CD8-positive, alpha-beta T cell (primary cell): ENCODE measurements at places on chromosomes 13 and 19.

GRCh38 chr19:31675193-31675913, 326.1 kb upstream of the TSHZ3 start:
- no peak for DNase-seq

- DNase-seq, result peak; percentile 41
These were observed 3.9 kb upstream of the GPR183 start for GRCh38 chr13:99311137-99311536.

DNA sequence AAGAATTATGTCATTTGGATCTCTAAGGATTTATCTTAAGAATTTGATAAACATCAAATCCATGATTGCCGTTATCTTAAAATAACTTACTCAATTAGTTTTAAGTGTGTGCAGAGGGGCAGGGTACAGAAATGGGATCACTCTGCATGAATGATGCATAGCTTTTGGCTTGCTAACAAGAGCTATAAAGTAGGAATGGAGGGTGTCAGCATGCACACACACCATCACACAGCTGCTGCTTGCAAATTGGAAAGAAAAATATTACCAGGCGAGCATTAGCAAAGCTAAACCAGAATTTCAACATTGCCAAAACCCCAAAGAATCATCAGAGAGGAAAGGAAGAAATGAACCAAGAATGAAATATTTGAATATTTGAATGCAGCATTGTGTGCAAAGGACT, 580.6 kb downstream of the LMO7 start:
- no peak for DNase-seq

DNA sequence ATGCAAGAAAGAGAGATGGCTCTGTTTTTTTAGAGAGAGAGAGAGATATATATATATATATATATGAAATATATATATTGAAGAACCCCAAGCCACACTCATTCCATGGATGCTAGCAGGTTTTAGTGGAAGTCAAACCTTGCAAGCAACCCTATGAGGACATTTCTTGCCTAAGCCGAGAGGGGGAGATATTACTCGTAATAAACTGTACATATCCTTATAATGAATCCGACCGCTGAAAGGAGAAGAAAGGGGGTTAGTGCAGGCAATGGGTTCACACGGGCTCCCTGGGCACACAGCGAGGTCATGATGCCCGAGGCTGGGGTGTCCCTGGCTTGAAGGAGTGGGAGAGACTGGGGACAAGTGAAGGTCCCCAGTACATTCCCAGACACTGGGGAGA, 78.3 kb downstream of the IER2 start:
- no peak for DNase-seq

- DNase-seq, result no peak
These were observed 203.0 kb downstream of the DIAPH3 start for GRCh38 chr13:59960683-59961082.

- DNase-seq, result no peak
These were observed 578.8 kb downstream of the DCT start for GRCh38 chr13:93900731-93901130.

DNA sequence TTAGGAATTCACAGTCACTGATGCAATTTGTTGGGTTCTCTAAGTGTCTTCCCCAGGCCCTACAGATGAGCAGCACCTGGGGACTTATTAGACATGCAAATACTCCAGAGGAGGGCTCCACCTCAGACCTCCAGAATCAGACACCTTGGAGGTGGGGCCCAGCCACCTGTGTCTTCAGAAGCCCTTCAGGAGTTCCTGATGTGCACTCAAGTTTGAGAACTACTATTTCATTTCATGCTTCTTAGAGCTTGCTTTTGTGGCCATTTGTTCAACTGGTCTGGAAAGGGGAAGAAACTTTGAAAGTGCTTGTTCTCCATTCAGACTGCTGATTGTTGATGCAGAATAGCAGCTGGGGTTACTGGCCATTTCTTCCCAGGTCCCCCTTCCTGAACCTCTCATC, 472.0 kb downstream of the COG6 start:
- no peak for DNase-seq

GRCh38 chr13:102567857-102568256, 28.9 kb upstream of the TPP2 start:
- DNase-seq, result no peak

DNA sequence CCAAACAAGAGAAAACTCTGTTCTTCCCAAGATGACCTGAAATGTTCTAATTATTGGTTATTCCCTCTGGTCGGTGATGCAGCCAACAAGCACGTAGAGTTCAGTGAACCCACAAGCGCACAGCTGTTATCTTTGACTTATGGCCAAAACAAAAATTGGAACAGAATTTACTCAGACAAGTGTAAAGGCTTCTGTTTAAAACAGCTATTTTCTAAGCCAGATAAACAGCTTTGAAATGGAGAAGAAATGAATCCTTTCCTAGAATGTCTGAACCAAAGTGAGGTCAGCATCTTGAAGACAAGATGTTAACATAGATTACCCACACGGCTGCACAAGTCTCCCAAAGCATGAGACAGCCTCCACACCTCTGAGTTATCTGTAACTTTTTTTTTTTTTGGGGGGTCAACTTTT, 669.2 kb downstream of the DIAPH3 start:
- DNase-seq, result no peak

DNA sequence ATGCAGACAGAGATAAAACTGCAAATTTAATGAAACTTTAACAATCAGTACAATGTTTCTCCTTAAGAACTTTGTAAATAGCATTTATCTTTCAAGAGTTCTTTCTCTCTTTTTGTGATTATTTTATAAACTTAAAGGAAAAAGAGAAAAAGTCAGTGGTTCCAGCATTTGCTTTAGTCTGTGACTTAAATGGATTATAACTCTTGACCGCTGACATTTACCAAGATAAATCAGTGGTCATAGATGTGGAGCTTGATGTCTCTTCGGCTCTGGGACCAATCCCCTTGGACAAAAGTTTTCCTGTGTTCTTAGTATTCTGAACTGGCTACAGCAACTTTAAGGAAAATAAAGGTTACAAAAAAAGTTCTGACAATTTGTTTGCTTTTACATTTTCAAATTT, 162.6 kb downstream of the TM9SF2 start:
- DNase-seq, result no peak

DNA sequence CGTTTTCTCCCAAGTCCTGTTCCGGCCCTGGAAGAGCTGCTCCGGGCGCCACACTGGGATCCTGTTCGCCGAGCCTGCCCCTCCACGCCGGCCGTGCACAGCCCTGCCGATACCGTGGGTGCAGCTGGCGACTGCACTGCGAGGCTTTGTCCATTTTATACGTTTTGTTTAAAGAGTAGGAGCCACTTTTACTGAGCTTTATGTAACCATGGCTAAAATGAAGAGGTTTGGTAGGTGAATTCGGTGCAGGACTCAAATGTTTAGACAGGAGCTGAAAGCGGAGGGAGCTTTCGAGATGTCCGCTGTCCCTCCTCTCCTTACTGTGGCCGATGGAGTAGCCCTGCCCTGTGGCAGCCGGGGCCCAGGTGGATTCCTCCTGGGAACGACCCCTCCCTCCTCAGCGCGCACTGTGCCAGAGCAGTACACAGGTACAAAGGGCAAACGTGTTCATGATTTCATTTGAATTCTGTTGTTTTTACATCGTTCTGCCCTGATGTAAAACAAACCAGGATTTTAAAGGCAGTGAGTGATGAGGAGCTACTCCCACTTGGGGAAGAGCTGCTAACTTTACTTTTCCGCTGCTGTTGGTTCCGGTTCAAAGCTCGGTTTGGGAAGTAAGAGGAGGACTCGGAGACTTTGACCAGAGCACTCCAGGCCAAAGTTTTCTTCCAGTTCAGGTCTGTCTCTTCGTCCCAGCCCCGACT, 1.7 kb downstream of the COL4A2 start:
- no peak for DNase-seq

DNA sequence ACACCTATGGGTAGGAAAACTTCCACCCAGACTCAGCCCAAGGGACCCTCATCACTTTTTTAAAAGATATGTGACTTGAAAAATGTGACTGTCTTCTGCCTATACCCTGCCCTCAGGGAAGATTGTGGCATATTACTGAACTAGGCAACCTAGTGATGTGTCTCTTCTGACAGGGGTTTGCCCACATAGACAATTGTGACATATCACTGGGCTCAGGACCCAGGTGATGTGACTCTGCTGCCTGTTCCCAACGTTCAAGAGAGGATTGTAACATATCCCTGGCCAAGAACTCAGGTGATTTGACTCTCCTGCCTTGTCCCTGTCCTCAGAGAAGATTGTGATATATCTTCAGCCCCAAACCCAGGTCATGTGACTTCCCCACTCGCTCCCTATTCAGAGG, 86.3 kb upstream of the ZNF43 start:
- no peak for DNase-seq

DNA sequence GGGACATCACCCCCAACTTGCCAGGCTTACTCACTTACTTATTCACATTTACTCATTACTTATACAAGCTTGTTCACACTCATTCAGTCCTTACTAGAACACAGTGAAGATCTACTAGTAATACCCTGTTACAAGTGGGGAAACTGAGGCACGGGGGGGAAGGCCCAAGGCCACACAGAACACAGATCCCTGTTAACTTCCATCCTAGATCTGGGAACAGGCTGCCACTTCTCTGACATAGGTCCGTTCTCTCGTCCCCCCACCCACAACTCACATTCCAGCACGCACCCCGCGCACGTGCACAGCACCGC, 1.5 kb upstream of the NRTN start:
- no peak for DNase-seq

GRCh38 chr13:21234526-21234925, 58.1 kb downstream of the MRPL57 start:
- no peak for DNase-seq

DNA sequence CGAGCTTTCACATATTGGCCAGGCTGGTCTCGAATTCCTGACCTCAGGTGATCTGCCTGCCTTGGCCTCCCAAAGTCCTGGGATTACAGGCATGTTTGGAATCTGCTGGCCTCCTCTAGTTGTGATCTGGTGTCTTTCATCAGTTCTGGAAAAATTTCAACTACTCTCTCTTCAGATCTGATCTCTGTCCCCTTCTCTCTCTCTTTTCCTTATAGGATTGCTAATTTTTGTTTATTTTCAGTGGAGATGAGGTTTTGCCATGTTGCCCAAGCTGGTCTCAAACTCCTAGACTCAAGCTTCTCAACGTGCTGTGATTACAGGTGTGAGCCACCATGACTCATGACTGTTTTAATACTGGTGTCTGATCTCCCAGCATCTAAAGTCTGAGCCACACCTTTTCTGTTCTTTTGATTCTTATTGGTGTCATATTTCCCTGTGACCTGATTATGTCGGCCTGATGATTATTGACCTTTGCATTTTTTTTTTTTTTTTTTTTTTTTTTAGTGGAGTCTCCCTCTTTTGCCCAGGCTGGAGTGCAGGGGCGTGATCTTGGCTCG, 10.4 kb upstream of the NANOS2 start:
- no peak for DNase-seq

DNA sequence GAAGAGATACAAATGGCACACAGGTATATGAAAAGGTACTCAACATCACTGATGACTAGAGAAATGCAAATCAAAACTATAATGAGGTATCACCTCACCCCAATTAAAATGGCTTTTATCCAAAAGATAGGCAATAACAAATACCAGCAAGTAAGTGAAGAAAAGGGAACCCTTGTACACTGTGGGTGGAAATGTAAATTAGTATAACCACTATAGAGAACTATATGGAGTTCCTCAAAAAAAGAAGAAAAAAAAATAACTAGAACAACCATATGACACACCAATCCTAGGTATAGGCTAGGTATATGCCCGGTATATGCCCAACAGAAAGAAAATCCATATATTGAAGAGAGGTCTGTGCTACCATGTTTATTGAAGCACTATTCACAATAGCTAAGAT, 150.9 kb downstream of the VWA8 start:
- no peak for DNase-seq

- no peak for DNase-seq
These were observed 252.2 kb downstream of the TSHZ3 start for GRCh38 chr19:31096935-31097545.

DNA sequence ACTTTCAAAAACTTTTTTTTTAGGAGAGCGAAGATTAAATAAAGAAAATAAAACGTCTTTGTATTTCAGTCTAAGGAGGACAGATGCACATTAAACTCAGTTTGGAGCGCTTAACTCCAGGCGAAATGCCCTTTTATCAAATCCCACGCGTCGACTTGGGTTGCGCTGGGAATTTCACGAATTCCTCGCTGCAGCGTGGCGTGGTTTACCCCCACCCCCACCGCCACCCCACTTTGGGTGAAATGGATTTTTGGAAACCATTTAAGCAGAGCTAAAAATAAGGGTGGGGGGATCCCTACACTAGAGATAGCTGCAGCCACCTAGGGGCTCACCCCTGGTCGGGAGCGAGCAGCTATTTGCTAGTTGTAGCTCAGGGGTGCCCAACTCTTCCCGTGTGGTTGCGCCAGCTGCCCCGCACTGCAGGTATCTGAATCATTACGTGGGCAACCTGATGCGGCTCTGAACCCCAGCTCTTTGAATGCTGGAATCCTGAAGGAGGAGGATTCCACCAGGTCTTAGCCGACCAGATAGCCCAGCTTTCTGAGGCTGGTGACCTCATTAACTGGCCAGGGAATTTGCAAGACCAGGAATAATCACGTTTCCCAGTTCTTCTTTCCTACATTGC, 6.5 kb upstream of the TSHZ3 start:
- DNase-seq, result no peak
